ENCODE measurements at places on chromosomes 7 and 10. TPM values are rescaled to one million over a fixed set of nuclear protein-coding genes. Genes with fewer than 3 reads are reported as not detected.

The FAM24A gene
- polyA plus RNA-seq, result not detected

The BCAP29 gene
- 48.3 TPM for polyA plus RNA-seq

The ITIH5 gene
- 19.7 TPM for polyA plus RNA-seq

The AMPH gene
- 16.5 TPM for polyA plus RNA-seq

The GOLGA7B gene
- polyA plus RNA-seq, result 0.51 TPM

The SPDYE5 gene
- 0.76 TPM for polyA plus RNA-seq

The C10orf62 gene
- 0.61 TPM for polyA plus RNA-seq

The NKX1-2 gene
- polyA plus RNA-seq, result not detected

The TAS2R5 gene
- 1.4 TPM for polyA plus RNA-seq
